ENCODE measurements at places on chromosomes 11 and 22. TPM values are rescaled to one million over a fixed set of nuclear protein-coding genes. Genes with fewer than 3 reads are reported as not detected.
A peak's percentile ranks its signal among the peaks of the same experiment; 100 is the strongest.

DNA sequence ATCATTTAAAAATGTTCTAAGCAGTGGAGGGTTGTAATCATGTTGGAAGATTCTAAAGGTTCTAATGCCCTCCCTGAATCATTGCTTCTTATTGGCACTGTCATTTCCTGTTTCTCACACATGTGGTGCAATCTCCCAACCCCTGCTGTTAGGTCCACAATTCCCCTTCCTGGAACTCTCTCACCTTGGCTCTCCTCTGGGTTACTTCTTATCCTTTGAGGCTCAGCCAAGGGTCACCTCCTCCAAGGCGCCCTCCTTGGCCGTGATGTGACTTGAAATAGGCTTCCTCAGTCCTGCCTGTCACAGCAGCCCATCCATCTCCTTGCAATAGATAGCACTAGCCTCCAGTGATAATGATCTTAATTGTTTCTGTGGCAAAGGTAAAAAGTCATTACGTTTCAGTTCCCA, 149.8 kb downstream of the TTC17 start:
- no peak overlapping the region for H3K4me3 ChIP-seq
- H3K4me1 ChIP-seq, result peaks cover 13% of the 10 kb centered on the region
- no peaks in the 10 kb centered on the region for H3K36me3 ChIP-seq
- no peak overlapping the region for H3K27ac ChIP-seq
- DNase-seq, result no peak

- no peak overlapping the region for H3K27ac ChIP-seq
- H3K27me3 ChIP-seq, result no peaks in the 10 kb centered on the region
- no peak overlapping the region for H3K4me3 ChIP-seq
Observed at GRCh38 chr22:31302006-31302405, 9.7 kb upstream of the PIK3IP1 start.

DNA sequence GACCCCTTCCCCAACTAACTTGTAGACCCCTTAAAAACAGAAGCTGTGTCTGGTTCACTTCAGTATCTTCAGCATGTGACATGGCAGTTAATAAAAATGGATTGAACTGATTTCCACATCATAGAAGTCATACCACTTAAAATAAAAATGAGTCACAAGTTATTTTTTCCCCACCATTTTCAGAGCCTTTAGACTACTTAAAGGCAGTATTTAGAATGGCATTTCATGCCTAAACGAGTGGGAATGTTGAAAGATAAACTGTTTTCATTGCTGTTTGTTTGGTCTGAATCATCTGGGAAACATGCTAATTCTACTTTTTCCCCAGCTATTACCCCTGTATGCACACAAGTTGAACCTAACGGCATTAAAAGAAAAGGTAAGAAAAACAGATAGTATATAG, 324.0 kb downstream of the RAB38 start:
- no peak for DNase-seq
- H3K4me1 ChIP-seq, result no peaks in the 10 kb centered on the region
- no peak overlapping the region for H3K4me3 ChIP-seq
- H3K36me3 ChIP-seq, result no peaks in the 10 kb centered on the region

DNA sequence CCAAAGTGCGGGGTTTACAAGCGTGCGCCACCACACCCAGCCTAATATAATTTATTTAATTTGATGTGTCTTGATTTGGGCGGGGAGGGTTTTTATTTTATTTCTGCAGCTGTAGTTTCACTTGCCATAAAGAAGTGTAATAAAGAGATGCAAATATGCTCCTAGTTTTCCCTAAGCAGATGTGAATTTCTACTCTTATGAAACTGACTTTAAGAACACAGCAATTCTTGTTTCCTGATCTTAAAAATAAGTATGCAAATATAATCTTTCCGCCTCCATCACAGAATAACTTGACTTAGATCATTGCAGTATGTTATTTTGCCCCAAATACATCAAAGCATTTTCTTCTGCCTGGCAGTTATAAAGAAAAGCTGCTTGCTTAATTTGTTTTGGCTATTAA, 4.4 kb downstream of the SPCS2 start:
- no peak overlapping the region for H3K4me3 ChIP-seq
- peaks cover 71% of the 10 kb centered on the region for H3K36me3 ChIP-seq

DNA sequence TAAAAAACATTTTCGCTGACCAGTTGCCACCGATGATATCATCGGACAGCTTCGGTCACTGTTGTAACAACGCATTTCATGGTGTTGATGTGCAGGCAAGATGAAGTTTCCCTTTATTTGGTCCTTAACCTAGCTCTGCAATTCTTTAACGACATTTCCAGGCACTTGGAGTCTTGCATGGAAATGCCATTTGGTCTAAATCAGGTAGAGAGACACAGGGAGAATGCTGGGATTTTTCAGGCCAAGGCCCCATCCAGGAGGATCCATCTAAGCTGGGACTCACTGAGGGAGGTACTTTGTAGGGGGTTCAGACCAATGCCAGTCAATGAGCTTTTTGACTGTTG, 121.5 kb upstream of the RCN1 start:
- DNase-seq, result no peak
- H3K4me1 ChIP-seq, result no peaks in the 10 kb centered on the region
- no peak overlapping the region for H3K4me3 ChIP-seq
- H3K27me3 ChIP-seq, result no peaks in the 10 kb centered on the region
- no peak overlapping the region for H3K27ac ChIP-seq
- H3K36me3 ChIP-seq, result no peaks in the 10 kb centered on the region

DNA sequence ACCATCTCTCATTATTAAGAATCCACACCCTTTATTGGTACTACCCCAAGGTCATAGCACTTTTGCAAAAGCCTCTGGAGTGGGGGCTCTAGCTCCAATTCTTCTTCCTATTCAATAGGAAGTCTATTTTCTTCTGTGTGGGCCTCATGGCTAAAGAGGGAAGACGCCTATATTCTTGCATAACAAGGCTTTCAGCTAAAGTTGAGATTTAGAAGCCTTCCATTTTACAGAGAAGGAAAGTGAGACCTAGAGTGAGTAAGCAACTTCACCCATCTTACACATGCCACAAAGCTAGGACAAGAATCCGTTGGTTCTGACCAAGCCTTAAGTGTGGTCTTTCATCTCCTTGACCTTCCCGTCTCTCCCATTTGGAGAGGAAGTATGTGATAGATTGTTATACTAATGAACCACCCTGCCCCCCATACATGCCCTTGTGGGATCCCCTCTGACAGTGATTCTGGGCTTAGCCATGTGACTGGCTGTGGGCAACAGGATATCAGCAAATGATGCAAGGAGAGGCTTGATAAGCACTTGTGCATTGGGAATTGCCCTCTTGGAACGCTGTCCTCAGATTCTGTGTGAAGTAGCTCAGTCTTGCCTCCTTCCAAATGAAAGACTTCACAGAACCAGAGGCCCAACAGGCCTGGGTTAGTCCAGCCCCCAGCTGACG, 12.3 kb downstream of the BACE1 start:
- H3K4me1 ChIP-seq, result peaks cover 7% of the 10 kb centered on the region
- no peaks in the 10 kb centered on the region for H3K27me3 ChIP-seq
- no peaks in the 10 kb centered on the region for H3K36me3 ChIP-seq
- H3K27ac ChIP-seq, result no peak overlapping the region

- peaks cover 7% of the 10 kb centered on the region for H3K27me3 ChIP-seq
- H3K4me3 ChIP-seq, result no peak overlapping the region
- no peak for DNase-seq
- H3K4me1 ChIP-seq, result no peaks in the 10 kb centered on the region
- H3K36me3 ChIP-seq, result no peaks in the 10 kb centered on the region
Observed at GRCh38 chr22:30040499-30041260, 39.6 kb upstream of the HORMAD2 start.

- H3K4me3 ChIP-seq, result no peak overlapping the region
- H3K27ac ChIP-seq, result no peak overlapping the region
- no peaks in the 10 kb centered on the region for H3K4me1 ChIP-seq
- H3K27me3 ChIP-seq, result no peaks in the 10 kb centered on the region
Observed at GRCh38 chr22:43213962-43214361, 27.0 kb upstream of the TTLL12 start.

DNA sequence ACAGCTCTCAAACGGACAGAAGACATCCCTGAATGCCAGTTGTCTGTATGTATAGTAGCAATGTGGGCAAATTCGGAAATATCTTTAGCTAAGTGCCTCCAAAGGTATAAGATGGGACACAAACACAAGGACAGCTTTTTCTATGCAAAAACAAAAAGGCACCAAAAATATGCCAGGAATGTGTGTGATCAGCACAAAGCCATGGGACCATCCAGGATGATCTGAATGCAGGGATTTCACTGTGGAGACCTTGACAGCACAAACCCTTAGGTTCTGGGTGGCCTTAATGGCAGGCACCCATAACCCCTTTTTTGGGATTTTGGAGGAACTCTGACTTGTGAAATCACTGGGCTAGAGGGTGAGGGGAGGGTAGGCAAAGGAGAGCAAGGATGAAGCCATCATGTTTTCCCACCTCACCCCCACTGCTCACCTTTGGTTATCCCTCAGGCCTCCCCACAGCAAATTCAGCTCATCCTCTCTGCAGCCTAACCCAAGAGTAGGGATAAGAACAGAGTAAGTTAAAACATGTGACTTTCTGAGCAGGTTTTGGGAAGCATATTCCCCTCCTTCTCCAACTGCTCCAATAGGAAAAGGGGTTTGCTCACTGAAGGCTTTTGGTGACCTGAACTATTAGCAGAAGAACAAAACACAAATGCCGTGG, 154.6 kb downstream of the SNX19 start:
- no peak overlapping the region for H3K27ac ChIP-seq
- H3K4me3 ChIP-seq, result no peak overlapping the region
- H3K36me3 ChIP-seq, result no peaks in the 10 kb centered on the region
- H3K27me3 ChIP-seq, result peaks cover 3% of the 10 kb centered on the region
- no peak for DNase-seq
- H3K4me1 ChIP-seq, result peaks cover 7% of the 10 kb centered on the region

- peaks cover 35% of the 10 kb centered on the region for H3K4me1 ChIP-seq
- H3K27ac ChIP-seq, result peak within 1 kb of the TSS; percentile 80
- H3K4me3 ChIP-seq, result peak within 1 kb of the TSS; percentile 95
- peaks cover 8% of the 10 kb centered on the region for H3K27me3 ChIP-seq
- peaks cover 15% of the 10 kb centered on the region for H3K36me3 ChIP-seq
Observed at GRCh38 chr11:288478-289397, at the start of gene PGGHG. PGGHG (plus strand) TSS chr11:289126; CDS start chr11:289817, 691 bp downstream.

DNA sequence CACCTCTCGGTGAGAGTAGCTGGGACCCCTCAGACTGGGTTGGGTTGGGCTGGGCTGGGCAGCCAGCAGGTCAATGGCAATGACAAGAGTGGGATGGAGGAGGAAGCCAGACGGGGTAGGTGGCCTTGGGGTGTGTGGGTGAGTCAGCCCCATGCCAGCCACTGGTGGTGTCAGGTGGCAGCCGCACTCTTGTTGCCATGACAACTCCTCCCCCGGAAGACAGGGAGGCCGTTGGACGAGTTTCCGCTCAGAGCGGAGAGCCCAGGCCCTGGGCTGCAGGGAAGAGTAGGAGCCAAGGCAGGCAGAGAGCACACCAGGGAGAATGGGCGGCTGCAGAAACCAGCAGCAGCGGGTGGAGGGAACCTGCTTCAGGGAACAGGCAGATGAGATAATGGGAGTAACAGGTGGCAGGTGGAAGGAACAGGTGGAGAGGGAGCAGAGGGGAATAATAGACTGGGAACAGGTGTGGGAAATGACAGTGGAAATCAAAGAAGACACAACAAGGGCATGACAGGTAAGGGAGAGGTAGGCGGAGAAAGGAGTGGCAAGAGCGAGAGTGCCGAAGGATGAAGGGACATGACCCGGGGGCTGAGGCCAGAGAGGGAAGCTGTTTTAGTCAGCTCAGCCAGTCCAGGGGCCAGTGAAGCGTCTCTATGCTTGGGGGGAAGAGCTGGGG, 8.7 kb downstream of the SPTBN2 start:
- peak overlapping the region; percentile 71 for H3K27ac ChIP-seq
- H3K36me3 ChIP-seq, result no peaks in the 10 kb centered on the region
- H3K4me3 ChIP-seq, result peak overlapping the region; percentile 37
- H3K27me3 ChIP-seq, result peaks cover 22% of the 10 kb centered on the region
- DNase-seq, result peak; percentile 76

The OR8B8 gene
- total RNA-seq, result not detected

DNA sequence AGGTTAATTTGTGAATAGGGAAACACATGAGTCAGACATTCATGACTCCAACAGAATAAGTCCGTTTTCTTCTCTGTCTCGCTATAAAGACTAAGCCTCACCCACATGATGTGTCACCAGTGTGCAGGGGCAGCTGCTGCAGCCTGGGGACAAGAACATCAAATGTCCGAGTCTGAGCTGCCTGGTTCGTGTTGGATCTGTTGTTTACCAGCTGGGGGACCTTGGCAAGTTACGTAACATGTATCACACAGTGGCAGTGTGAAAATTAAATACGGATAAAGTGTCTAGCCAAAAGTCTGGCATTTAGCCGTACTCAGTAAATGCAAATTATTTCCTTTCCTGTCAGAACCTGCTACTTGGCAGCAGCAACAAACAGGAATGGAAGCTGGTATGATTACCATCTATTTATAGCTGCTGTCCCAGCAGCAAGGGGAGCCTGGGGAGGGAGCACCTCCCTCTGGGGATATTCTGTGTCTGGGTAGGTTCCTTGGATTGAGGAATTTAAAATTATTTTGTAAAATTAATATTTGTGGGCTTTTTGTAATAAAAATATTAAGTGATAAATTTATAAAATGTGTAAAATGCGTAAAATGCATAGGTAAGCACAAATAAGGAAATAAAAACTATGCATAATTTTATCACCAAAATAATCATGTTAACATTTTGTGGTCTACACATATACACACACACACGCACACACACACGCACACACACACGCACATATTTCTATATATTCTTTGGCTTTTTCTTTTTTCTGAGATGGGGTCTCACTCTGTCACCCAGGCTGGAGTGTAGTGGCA, 1.3 kb upstream of the CLDN25 start:
- H3K4me3 ChIP-seq, result no peak overlapping the region
- no peak overlapping the region for H3K27ac ChIP-seq
- no peak for DNase-seq
- peaks cover 16% of the 10 kb centered on the region for H3K4me1 ChIP-seq
- peaks cover 3% of the 10 kb centered on the region for H3K36me3 ChIP-seq
- peaks cover 26% of the 10 kb centered on the region for H3K27me3 ChIP-seq

DNA sequence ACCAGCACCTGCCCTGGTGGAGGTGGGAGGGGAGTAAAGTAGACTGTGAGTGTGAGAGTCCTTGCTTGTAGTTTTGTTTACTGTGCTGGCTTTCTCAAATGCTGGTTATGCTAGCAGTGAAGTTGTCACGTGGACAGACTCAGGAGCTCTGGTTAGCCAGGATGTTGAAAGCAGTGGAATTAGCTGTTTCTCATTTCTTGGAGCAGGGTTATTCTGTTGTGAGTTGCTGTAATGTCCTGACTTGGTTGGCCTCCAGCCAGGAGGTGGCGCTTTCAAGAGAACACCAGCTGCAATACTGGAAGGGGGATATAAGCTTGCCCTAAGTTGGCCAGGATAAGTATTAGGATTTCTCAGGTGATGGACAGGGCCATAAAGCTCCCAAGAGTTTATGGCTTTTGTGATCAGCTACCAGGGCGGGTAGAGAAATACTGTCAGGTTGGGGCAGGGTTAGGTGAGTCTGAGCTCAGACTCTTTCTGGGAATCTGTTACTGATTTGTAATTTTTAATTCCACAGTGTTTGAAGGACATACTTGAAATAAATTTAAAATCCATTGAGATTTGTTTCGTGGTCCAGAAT, 13.7 kb downstream of the CYP2D6 start:
- no peak for DNase-seq
- H3K27ac ChIP-seq, result no peak overlapping the region
- H3K36me3 ChIP-seq, result peaks cover 24% of the 10 kb centered on the region
- no peaks in the 10 kb centered on the region for H3K27me3 ChIP-seq
- H3K4me3 ChIP-seq, result no peak overlapping the region
- H3K4me1 ChIP-seq, result peaks cover 36% of the 10 kb centered on the region

All from activated CD4-positive, alpha-beta memory T cell treated with anti-CD3 and anti-CD28 coated beads, Interleukin-2, amount 10 ng/mL, durations not matched to agents 7 days and 5 days (primary cell).